Ovary (tissue), 10 donors: ENCODE measurements at places on chromosomes 7 and 10. TPM values are rescaled to one million over a fixed set of nuclear protein-coding genes. Genes with fewer than 3 reads are reported as not detected.

The THSD7A gene
- 3.6 TPM for total RNA-seq

DNA sequence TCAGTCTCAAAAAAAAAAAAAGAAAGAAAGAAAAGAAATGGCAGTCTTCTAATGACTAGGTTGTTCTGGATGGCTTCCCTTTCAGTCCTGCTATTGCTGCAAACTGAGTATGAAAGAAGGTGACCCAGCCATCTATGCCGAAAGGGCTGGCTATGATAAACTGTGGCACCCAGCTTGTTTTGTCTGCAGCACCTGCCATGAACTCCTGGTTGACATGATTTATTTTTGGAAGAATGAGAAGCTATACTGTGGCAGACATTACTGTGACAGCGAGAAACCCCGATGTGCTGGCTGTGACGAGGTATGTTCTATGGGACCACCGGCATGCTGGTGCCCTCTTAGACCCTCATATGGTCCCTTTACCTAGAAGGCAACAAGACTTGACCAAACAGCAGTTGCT lies 41.3 kb downstream of the TES start:
- H3K36me3 ChIP-seq: no peaks in the 10 kb centered on the region
- H3K4me1 ChIP-seq: no peaks in the 10 kb centered on the region
- H3K27ac ChIP-seq: no peak overlapping the region

The LAMTOR4 gene
- 110 TPM for total RNA-seq

The PDSS1 gene
- total RNA-seq: 2.7 TPM

GRCh38 chr7:95686109-95686508 lies 86.2 kb upstream of the DYNC1I1 start:
- no peaks in the 10 kb centered on the region for H3K27me3 ChIP-seq
- peak; percentile 66 for DNase-seq
- no peaks in the 10 kb centered on the region for H3K36me3 ChIP-seq
- no peak overlapping the region for H3K4me3 ChIP-seq
- peaks cover 2% of the 10 kb centered on the region for H3K4me1 ChIP-seq

The TMEM248 gene
- 71.9 TPM for total RNA-seq

DNA sequence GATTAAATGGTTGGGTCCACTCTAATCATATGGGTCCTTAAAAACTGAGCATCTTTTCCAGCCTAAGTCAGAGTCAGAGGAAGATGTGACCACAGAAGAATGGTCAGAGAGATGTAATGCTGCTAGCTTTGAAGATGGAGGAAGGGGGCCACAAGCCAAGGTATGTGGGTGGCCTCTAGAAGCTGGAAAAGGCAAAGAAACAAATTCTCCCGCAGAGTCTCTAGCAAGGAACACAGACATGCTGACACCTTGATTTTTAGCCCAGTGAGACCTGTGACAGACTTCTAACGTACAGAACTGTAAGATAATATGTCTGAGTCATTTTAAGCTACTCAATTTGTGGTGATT lies 1.5 kb upstream of the EXOC6 start:
- no peak overlapping the region for H3K27ac ChIP-seq
- H3K4me1 ChIP-seq: peaks cover 2% of the 10 kb centered on the region
- H3K36me3 ChIP-seq: no peaks in the 10 kb centered on the region
- H3K27me3 ChIP-seq: no peaks in the 10 kb centered on the region
- H3K4me3 ChIP-seq: no peak overlapping the region

The ICA1 gene
- 2.1 TPM for total RNA-seq

The SLC18A3 gene
- not detected for total RNA-seq

The AKR1C4 gene
- not detected for total RNA-seq

The NCF1 gene
- 1.3 TPM for total RNA-seq

DNA sequence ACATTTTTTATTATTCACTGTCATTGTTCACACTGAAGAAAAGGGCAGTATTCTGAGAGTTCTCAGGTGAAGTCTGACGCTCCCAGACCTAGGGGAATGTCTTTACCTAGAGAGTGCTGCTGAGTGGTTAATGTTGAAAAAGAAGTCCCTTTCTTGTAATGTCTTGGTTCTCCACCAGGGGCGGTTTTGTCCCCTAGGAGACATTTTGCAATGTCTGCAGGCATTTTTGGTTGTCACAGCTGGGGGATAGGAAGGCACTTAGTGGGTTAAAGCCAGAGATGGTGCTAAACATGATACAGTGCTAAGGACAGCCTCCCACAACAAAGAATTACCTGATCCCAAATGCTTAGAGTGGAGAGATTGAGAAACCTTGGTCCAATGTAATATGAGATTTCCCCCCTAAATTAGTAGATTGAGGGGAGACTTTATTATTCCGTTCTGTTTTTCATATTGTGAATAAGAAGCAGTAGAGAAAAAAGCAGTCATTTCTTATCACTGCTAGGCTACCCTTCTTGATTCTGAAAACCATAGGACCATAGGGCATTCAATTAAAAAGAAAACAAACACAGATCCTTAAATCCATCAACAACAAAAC lies 13.1 kb downstream of the UMAD1 start:
- no peak overlapping the region for H3K27ac ChIP-seq
- H3K4me1 ChIP-seq: no peaks in the 10 kb centered on the region
- H3K4me3 ChIP-seq: no peak overlapping the region
- no peak for DNase-seq
- H3K36me3 ChIP-seq: no peaks in the 10 kb centered on the region

GRCh38 chr10:58438340-58438871 lies 53.2 kb downstream of the TFAM start:
- H3K4me3 ChIP-seq: no peak overlapping the region
- no peaks in the 10 kb centered on the region for H3K36me3 ChIP-seq
- DNase-seq: no peak
- no peak overlapping the region for H3K27ac ChIP-seq

GRCh38 chr10:64148607-64149006 lies 627.4 kb downstream of the REEP3 start:
- no peaks in the 10 kb centered on the region for H3K27me3 ChIP-seq
- no peak for DNase-seq
- no peak overlapping the region for H3K4me3 ChIP-seq
- H3K36me3 ChIP-seq: no peaks in the 10 kb centered on the region

The ZNF117 gene
- total RNA-seq: 10.7 TPM

The KLF14 gene
- total RNA-seq: 0.84 TPM

DNA sequence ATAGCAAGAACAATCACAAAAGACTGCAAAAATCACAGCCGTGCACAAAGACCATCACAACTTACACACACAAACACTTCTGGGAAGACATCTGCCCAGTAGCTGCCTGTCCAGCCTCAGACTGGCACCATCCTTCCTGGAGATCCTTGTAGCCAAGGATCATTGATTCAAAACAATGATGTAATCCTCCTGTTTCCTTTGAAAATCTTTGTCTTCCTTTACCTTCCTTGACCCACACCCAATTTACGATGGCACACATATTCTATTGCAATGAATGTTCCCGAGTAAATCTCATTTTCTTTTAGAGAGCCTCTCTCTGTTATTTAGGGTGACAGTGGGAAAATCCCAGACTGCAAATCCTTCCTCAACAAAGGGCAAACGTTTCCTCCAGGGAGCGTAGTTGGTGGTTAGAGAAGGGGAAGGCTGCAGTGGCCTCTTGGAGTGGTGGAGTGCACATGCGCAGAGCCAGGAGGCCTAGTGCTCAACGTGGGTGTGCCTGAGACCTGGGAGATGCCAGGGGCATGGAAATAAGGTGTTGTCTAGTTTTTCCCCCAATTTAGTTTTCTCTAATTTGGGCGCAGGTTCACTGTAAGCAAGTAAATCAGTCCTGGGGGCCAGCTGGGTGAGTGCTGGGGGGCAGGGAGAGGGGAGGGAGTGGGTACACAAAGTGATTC lies 3.1 kb upstream of the INPP5A start:
- H3K4me3 ChIP-seq: no peak overlapping the region
- H3K27ac ChIP-seq: no peak overlapping the region
- no peaks in the 10 kb centered on the region for H3K27me3 ChIP-seq
- no peaks in the 10 kb centered on the region for H3K36me3 ChIP-seq
- peak; percentile 16 for DNase-seq

The LLCFC1 gene
- not detected for total RNA-seq

DNA sequence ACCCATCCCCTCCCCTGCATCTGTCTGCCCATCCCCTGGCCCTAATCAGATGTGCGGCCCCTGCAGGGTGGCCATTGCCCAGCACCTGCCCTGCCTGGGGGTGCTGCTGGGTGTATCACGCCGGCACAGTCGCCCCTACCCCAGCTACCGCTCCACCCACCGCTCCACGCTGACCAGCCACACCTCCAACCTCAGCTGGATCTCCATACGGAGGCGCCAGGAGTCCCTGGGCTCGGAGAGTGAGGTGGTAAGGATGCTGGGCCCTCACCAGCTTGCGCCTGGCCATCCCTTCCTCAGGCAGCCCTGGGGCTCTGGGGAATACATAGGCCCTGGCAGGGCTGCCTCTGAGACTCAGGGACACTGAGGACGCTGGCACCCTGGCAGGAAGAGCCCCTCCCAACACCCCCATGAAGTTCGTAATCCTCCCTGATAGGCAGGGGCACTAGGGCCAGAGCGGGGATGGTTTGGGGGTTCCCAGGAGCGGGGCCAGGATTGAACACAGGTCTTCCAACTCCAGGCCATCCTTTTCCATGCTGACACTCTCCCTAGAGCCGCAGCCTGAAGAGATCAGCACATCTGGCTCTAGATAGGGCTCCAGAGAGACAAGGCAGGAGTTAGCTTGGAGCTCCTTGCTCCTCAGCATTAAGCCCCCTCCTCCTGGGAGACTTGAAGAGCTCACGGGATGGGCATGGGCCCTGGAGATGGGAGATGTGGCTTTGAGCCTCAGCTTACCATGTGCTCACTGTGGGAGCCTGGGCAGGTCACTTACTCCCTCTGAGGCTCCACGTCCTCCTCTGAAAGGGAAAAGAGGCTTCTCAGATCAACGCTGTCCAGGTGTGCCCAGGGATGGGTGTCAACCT lies 5.9 kb upstream of the LDB3 start:
- H3K4me3 ChIP-seq: no peak overlapping the region
- H3K4me1 ChIP-seq: peaks cover 17% of the 10 kb centered on the region
- no peak overlapping the region for H3K27ac ChIP-seq
- no peaks in the 10 kb centered on the region for H3K27me3 ChIP-seq
- no peak for DNase-seq

- no peaks in the 10 kb centered on the region for H3K4me1 ChIP-seq
- no peak for DNase-seq
- no peaks in the 10 kb centered on the region for H3K27me3 ChIP-seq
- no peak overlapping the region for H3K27ac ChIP-seq
- H3K36me3 ChIP-seq: no peaks in the 10 kb centered on the region
Measured at GRCh38 chr7:120181499-120181898, 91.5 kb upstream of the KCND2 start.

DNA sequence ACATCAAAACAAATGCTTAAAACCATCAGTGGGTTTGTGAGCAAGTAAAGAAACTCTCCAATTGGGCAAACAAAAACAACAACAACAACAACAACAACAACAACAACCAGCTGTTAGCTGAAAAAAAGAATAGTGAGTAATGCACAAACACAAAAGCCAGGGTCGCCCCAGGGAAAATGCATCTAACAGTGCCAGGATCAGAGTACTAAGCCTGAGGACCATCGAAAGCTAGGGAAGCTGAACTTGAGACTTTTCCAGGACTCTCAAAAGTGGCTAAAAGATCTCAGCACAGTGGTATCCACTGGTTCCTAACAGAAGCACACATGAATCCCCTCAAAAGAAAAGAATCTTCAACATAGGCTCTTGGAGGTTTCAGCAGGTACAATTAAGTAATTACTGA lies 83.3 kb downstream of the CPXM2 start:
- H3K4me3 ChIP-seq: no peak overlapping the region
- no peaks in the 10 kb centered on the region for H3K36me3 ChIP-seq
- H3K27ac ChIP-seq: no peak overlapping the region
- H3K27me3 ChIP-seq: no peaks in the 10 kb centered on the region
- DNase-seq: no peak

The RET gene
- 1.6 TPM for total RNA-seq

DNA sequence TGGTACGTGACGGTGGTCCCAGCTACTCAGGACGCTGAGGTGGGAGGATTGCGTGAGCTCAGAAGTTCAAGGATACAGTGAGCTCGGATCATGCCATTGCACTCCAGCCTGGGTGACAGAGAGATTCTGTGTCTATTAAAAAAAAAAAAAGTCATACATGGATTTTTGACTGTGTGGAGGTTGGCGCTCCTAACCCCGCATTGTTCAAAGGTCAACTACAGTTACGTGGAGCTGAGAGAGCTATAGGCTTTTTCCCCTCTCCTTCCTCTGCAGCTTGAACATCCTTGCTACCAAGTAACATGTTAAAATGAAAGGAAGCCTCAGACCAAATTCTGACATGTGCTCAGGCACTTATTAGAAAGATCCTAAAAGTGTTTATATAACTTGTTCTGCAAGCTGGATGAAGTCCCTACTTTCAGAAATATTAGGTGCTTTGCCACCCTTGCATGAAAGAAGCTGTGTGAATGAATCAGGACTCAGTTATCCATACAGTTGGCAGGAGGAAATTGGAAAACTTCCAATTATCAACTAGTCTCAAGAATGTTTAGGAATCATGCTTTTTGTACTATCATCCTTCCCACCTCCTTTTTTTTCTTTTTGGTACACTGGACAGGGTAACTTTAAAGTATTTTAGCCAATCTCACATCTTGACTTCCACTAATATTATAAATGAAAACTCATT lies 12.5 kb upstream of the ST7 start:
- no peaks in the 10 kb centered on the region for H3K4me1 ChIP-seq
- no peak overlapping the region for H3K27ac ChIP-seq
- no peaks in the 10 kb centered on the region for H3K36me3 ChIP-seq
- no peaks in the 10 kb centered on the region for H3K27me3 ChIP-seq
- H3K4me3 ChIP-seq: no peak overlapping the region

The ERCC6 gene
- 22.2 TPM for total RNA-seq

DNA sequence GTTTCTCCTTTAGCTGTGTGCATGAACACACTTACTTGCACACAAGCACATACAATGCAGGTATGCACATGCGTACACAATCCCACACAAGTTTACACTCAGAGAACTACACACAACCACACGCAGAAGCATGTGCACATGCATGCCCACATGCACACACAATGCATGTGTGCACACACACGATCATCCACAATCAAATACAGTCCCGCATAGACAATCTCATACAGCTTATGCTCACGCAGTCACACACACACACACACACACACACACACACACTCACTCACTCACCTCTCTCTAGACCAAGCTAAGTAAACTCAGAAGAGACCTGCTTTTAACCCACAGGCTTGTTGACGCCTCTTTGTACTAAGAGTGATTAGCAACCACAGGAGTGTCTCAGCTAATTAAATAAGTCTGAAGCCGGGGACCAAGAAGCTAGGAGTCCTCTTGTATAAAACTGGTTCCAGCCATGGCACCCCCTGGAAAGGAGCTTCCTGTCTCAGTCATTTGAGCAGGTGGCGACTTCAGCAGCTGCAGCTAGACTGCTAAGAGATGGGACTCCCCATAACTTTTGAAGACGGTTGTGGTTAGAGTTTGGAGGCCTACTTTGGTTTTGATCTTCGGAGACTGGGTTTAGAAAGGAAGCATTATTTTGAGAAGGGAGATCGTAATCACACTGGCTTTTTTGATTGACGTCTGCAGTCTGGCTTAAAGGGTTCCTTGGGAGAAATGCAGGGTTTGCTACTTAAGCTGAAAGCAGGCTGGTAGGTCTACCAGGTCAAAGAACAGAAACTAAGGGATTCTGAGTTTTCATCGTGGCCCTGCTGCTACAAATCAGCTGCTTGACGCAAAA lies 82.3 kb upstream of the ADRB1 start:
- no peaks in the 10 kb centered on the region for H3K27me3 ChIP-seq
- no peaks in the 10 kb centered on the region for H3K36me3 ChIP-seq
- H3K4me1 ChIP-seq: no peaks in the 10 kb centered on the region
